ENCODE measurements at places on chromosomes 3 and 15.

DNA sequence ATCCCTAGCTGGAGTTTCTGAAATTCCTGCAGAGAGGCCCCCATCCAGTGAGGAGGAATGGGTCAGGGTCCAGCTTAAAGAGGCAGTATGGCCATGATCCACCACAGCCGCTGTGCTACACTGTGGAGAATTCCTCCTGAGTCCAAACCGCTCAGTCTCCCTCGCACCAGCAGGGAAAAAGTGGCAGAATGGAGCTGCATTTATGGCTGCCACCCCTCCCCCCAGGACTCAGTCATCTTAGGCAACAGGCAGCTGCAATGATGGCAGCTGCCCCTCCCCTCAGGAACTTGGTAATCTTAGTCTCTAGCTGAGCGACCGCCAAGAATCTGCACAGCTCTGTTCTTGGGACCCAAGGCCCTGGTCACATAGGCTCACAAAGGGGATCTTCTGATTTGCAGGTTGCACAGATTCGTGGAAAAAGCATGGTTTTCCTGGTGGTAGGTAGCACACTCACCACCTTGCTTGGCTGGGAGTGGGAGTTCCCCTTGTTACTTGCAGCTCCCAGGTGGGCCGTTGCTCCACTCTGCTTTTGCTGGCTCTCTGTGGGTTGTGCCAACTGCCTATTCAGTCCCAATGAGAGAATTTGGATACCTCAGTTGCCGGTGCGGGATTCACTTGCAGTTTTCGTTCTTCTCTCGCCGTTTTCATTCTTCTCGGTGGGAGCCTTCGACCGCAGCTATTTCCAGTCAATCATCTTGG lies 204.1 kb downstream of the STXBP5L start:
- no peak for DNase-seq

GRCh38 chr3:39469258-39469657 lies 1.8 kb downstream of the MOBP start:
- no peak for DNase-seq

DNA sequence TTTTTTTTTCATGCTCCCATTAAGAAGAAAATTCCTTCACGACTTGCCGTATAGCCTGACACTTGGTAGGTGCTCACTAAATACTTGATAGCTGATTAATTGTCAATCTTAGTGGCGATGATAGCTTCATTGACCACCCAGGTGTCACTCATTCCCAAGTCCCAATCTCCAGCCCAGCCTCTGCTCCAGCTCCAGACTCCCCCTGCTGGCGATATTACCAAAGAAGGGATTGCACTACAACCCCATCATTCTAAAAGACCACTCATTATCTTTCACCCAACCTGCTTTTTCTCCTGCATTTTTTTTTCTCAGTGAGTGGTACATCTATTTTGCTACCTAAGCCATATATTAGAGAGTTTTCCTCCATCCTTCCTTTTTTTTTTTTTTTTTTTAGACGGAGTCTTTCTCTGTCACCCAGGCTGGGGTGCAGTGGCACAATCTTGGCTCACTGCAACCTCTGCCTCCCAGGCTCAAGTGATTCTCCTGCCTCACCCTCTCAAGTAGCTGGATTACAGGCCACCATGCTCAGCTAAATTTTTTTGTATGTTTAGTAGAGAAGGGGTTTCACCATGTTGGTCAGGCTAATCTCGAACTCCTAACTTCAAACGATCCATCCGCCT lies 19.5 kb upstream of the COMMD2 start:
- DNase-seq, result peak; percentile 11

GRCh38 chr3:119794971-119795612 lies 13.2 kb downstream of the NR1I2 start:
- no peak for DNase-seq

DNA sequence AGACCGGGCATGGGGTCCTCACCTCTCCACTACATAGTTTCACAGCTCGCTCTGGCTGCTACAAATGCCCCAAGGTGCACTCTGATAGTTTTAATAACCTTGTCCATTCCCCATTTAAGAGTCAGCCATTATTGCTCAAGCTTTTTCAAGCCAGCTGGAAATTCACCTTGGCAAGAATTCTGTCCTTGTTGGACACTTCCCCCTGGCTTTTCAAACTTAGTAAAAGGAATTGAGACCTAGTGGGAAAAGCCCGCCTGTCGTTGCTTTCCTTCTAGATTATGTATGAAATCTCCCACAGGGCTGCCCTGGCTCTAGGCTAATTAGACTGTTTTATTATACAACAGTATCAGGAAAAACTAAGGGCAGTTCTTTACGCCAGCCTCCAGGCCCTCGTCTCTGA lies 293.7 kb upstream of the GADL1 start:
- no peak for DNase-seq

DNA sequence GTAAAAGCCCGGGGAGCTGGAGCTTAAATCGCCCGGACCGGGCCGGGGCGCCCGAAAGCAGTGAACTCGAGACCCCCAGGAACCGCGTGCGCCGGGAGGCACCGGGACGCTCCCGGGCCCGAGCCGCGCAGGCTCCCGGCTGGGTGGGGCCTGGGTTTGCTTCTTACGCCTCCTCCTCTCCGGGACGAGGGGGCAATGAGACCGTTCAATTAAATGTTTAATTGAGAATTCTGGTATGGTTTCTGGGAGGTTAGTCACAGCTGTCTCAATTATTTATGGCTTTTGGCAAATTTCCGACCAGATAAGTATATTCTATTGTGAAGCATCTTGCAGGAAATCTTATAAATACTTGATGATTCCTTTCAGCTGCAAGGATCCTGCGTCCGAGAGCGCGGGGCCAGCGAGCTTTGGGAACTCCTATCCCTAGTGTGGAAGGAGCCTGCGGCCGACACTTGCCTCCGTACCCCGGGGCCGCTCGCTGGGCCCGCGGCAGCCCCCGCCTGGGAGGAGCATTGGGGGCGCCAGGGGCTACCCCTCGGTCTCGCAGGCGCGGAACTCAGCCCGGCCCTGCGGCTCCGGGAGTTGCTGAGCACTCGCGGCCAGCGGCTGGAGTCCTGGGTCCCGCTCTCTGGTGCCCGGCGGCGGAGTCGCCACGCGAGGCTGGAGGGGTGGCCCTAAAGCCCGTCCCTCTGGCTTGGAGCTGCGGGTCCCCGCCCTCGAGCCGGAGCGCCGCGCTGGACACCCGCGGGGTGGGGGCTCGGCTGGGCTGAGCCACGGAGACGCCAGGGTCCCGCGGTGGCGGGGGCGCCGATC lies 10.3 kb downstream of the ISL2 start:
- DNase-seq, result no peak

- no peak for DNase-seq
Observed at GRCh38 chr3:122092460-122093165, 37.5 kb downstream of the CD86 start.

- DNase-seq, result no peak
Observed at GRCh38 chr3:165196577-165197480, 645 bp upstream of the SLITRK3 start.
